NCI-H446 (cell line): ENCODE measurements at places on chromosomes 16 and 17.

DNA sequence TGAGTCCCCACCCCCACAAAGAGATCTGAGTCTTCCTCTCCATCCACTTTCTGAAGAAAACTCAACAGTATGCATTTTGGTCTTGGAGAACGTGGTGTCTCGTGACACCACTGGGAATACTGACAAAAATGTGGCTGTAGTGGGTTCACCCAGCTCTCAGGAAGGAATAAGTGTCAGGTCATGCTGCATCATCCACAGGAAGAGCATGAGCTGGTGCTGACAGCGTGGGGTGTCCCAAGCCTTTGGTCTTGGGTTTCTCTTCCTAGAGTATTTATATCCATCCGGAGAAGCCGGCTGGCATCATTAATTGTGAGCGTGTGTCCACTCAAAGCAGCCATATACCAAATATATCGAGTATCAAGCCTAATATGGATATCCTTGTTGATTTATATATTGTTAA, 55.9 kb downstream of the C17orf67 start:
- no peak for DNase-seq

DNA sequence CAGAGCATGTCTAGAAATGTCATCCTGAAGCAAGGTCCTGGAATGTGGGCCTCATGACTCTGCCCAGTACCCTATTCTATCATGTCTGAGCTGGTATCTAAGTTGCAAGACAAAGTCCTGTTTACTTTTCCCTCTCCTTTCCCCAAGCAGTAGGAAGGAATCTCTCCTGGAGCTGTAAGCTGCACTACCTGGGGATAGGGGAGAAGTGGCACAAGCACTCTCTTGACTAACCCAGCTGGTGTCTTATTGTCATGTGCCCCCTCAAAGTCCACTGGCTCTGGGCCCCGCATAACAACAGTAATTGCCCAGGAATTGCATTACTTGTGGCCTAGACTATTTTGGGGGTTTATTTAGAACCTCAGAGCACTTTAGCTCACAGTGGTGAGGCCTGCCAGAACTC, 1366.3 kb upstream of the GOT2 start:
- DNase-seq, result no peak

DNA sequence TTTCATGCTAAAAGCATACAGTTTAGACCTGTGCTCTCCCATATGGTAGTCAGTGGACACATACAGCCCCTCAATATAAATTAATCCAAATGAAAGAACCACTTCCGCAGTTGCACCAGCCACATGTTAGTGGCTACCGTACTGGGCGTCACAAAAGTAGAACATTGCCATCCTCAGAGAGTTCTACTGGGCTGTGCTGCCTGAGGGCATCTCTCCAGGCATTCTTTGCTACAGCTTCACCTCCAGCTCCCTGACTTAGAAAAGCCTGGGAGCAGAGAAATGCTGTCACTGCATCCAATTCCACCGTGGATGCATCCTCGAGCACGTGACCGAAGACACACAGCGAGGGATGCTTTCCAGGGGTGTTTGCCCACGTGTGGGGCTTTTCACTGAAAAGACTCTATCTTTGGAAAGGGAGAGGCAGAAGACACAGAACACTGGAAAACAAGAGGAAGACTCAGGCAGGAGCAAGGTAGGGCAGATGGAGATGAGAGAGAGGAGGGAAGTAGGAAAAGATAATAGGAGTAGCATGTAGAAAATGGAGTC, 86.4 kb downstream of the GAS7 start:
- DNase-seq, result no peak

DNA sequence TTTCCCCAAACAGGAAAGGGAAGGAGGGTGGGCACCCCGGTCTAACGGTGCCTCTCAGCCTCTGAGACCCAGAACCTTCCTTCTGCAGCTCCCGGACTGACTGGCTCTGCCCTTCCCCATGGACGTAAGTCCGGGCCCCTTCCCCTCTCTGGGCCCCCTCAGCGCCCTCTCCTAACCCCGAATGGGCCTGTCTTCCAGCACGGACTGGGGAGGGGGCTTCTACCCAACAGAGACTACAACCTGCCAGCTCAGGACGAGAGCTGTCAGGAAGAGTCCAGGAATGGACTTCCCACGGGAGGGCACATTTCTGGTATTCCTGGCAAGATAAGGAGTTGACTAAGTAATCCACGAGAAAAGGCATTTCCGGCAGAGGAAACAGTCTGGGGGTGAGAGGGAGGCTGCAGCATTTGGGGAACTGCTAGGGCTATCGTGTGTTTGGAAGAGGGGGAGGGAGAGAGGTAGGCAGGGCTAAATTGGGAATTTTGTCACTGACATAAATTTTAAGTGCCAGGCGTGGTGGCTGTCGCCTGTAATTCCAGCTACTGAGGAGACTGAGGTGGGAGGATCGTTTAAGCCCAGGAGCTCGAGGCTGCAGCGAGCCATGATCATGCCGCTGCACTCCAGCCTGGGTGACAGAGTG, 12.1 kb upstream of the ALDOA start:
- DNase-seq, result no peak

DNA sequence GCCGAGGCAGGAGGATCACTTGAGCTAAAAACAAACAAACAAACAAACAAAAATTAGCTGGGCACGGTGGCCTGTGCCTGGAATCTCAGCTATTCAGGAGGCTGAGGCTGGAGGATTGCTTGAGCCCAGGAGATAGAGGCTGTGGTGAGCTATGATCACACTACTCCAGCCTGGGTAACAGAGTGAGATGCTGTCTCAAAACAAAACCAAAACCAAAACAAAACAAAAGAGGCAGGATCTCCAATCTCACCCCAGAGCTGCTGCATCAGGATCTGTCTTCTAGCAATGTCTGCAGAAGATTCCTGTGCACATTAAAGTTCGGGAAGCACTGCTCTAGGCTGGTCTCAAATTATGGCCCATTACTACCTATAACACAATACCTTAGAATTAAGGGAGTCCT, 43.1 kb downstream of the MAP2K6 start:
- no peak for DNase-seq

DNA sequence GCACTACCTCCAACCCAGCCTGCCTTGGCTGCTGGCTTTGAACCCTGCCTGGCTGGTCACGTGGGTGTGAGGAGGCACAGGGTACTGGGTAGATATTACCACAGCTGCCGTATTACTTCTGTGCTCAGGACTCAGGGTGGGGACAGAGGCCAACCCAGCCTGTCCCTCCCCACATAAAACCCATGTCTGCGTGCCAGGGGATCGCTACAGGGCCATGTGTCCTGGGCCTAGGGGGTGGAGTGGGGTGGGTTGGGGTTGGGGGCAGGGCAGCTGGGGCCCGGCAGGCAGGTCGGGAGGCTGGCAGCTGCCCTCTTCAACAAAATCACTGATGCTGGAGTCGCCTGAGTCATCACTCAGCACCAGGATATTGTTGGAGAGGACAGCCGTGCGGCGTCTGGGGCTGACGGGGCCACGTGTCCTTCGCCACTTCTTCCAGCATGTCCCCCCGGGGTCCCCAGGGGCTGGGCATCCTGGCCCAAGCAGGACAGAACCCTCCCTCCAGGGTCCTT, 39.7 kb upstream of the PVALEF start:
- peak; percentile 53 for DNase-seq

DNA sequence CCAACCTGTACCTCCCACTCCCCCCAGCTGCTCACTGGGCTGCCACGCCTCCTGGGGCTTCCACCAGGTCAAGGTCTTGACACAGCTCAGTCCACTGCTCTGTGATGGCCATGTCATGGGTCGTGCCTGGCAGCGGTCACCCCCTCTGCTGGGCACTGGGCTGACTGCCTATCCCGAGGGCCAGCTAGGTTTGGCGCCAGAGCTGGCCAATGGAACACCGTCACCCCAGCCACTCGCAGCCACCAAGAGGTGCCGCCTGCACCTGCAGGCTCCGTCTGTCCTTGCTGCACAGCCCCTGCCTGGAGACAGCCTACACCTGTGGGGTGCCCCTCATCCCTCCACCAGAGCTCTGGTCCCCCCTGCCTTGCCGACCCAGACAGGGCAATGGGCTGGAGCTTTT, 4.5 kb upstream of the RAB40C start:
- no peak for DNase-seq
